ENCODE measurements at places on chromosomes 4 and X.

DNA sequence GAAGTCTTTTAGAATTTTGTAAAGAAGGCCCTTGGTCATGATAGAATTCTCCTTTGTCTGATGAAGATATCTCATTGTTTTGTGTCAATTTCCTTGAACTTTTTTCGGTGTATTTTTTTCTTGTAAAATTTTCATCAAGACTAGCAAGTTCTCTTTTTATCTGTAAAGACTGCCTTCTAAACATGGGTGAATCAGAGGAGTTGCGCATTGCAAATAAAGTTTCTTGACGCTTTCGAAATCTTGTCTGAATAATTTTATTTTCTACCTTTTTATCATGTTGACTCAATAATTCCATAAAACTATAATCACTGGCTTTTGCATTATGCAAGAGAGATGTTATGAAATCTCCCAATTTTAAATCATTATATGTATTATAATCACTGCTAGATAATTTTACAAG is 66.2 kb downstream of the NCAPG start:
- no peak for DNase-seq

GRCh38 chr4:167168611-167169010 is 65.7 kb downstream of the SPOCK3 start:
- no peak for DNase-seq

- DNase-seq: no peak
Measured at GRCh38 chr4:145277011-145277410, 96.6 kb upstream of the OTUD4 start.

- DNase-seq: no peak
Measured at GRCh38 chr4:159009521-159009920, 93.4 kb upstream of the RAPGEF2 start.

DNA sequence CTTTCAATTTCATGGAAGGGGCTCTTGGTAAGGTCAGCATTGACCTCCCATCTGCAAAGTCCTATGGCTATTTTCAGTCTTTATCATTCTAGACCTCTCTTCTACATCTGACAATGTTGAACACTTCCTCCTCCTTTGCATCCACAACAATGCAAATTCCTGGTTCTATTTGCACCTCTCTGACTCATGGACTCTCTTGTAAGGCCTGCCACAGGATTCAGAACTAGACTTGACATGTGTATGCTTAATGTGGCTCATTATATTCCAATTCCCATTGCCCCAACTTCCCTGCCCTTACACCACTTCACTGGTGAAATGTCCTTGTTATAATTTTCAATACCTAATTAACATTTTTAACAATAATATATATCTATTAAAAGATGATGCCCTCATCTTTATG is 314.3 kb upstream of the FGF13 start:
- DNase-seq: no peak

GRCh38 chr4:1628892-1629698 is 55.0 kb downstream of the FAM53A start:
- DNase-seq: peak; percentile 4

- no peak for DNase-seq
Measured at GRCh38 chr4:3684546-3684945, 81.6 kb upstream of the ADRA2C start.

GRCh38 chr4:169383724-169384123 is 113.0 kb upstream of the SH3RF1 start:
- DNase-seq: no peak

Measured in HCT116 (cell line).